Activated CD4-positive, alpha-beta T cell treated with anti-CD3 and anti-CD28 coated beads for 48 hours (primary cell): ENCODE measurements at places on chromosomes 4 and X.

GRCh38 chr4:183941964-183942363 is 36.9 kb downstream of the STOX2 start:
- no peak for DNase-seq

DNA sequence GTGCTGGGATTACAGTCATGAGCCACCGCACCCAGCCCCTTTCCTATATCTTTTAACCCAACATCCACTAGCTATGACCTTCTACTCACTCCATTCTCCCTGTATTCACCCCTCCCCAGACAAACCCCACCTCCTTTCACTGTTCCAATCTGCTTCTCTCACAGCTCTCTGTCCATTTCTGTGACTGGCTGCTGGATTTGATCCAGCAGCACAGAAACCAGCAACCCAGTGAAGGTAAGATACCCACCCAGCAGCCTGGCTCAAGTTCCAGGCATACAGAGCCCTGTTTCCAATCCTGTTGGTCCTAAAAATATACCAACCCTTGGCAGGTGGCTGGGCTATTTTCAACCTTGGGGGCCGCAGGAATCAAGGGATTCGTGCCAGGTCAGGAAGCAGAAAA is 56.9 kb upstream of the SMIM10 start:
- DNase-seq, result no peak

DNA sequence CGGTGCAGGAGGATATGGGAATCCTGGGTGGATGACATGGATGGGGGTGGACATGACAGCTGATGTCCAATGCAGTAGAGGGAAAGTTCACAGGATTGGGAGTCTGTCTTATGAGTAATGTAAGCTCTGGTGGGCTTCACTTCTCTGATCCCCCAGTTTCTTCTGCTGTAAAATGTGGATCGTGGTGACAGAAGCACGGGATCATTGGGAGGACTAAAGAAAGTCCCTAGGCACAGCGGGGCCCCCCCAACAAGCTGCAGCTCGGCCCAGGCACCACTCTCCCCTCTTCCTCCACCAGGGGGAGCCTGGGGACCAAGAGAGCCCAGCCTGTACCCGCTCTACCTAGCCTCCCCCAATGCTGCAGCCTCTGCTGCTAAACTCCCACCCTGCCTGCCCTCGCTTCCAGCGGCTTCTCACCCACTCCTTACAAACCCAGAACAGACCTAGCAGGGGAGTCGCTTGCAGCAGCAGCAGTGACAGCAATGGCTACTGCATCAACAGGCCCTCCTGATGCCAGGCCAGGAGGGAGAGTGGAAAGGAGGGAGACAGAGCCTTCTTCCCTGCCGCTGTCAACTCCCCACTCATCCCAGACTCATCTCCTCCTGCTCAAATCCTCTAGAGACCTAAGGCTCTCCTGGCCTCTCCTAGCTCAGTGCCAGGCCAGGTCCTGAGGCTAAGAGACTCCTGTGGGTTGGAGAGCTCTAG is 36.1 kb upstream of the IQSEC2 start:
- DNase-seq, result peak; percentile 70

- no peak for DNase-seq
These were observed 87.1 kb downstream of the HDX start for GRCh38 chrX:84415140-84415539.

GRCh38 chr4:109979920-109980717 is 67.4 kb downstream of the EGF start:
- no peak for DNase-seq

DNA sequence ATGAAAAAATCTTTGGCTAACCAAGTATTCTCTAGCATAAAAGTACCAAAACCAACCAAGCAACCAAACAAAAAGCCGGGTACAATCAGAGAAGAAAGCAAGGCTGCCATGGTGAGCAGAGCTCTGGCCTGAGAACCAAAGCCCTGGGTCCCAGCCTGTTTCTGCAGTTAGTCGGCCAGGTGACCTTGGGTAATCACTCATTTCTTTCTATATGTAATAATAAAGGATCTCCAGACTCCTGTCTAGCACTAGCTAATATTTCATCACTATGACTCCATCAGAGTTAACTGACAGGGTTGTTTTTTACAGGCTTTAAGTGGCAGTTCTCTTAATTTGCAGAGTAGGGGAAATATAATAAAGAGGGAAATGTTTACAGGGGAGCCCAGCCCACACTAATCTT is 34.0 kb upstream of the RASGEF1B start:
- no peak for DNase-seq

GRCh38 chr4:6984612-6985425 is 58.4 kb upstream of the TADA2B start:
- DNase-seq, result no peak

DNA sequence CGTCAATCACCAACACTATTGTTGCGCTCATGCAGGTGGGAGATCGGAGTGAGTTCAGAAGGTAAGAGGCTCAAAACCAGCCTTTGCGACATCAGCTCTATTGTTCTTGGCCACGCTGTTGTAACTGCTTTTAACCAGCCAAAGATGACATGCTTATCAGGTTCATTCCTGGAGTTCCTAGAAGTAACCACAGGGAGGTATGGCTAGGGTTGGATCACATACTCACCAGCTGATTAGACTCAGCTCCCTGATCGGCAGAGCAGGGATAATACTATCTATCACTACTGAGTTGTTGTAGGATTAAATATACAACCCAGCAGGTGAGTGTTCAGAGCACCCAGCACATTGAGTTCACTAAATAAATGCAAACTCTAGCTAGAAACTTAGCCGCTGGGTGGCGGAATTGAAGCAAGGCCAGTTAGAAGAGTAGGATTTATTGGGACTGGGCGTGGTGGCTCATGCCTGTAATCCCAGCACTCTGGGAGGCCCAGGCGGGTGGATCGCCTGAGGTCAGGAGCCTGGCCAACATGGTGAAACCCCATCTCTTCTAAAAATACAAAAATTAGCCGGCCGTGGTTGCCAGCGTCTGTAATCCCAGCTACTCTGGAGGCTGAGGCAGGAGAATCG is 12.4 kb downstream of the SLC34A2 start:
- no peak for DNase-seq

- DNase-seq, result no peak
These were observed 14.6 kb downstream of the SYTL4 start for GRCh38 chrX:100717363-100717762.

DNA sequence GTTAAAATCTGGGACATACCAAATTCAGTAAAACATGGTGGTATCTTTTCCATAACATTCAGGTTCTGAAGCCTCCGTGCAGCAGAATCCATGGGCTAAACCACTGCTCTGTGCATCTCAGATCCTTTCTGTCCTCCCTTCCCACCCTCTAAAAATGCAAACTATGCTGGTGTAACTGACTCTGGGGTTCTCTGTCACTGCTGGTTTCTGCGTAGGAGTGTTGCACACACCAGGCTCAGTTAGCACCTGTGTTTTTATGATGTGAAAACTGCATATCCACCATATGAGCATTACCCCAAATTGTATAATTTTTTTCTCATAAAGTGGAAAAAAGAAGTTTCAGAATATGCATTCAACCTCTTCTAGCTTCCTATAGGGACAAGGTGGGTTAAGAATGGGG is 22.4 kb upstream of the IL21 start:
- no peak for DNase-seq

DNA sequence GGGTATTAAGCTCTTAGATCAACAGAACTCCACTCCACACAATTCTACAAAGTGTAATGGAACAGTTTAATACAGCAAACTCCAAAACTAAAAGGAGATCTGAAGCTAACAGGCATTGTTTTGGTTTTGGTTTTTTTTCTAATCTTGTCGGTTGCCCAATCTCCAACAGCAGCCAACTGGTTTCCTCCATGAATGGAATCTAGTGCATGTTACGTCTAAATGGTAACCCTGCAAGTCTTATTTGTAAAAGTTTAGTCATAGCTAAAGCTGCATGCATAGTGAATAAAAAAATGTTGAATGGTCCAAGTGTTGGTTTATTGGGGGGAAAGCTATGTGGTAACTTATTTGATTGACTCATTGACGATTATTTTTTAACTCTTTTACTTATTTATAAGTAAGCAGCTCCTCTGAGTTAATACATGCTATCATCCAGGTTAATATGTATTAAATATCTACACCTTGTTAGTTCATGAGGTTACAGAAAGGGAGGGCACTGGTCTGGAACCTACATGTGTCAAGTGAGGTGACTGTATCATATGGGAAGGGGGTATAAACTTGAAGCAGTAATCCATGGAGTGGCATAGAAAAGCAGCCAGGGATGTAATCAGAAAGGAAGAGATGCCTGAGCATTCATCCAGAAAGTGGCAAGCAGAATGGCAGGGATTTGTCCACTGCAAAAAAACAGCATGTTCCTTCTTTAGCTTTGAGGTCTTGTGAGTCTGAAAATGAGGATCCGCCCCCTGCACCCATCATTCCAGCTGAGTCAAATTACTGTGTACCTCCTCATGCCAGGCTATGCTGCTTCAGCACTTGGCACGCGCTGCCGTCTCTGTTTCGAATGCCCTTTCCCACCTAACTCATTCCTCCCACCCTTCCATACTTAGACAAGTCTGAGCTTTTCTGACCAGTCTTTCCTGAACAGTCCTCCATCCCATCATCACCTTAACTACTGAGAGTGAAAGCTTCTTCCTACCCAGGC is 81.7 kb downstream of the PDGFC start:
- no peak for DNase-seq

GRCh38 chrX:129781134-129781672 is 1.5 kb downstream of the SASH3 start:
- DNase-seq, result peak; percentile 86
